ENCODE measurements at places on chromosomes 13 and 19. TPM values are rescaled to one million over a fixed set of nuclear protein-coding genes. Genes with fewer than 3 reads are reported as not detected.

DNA sequence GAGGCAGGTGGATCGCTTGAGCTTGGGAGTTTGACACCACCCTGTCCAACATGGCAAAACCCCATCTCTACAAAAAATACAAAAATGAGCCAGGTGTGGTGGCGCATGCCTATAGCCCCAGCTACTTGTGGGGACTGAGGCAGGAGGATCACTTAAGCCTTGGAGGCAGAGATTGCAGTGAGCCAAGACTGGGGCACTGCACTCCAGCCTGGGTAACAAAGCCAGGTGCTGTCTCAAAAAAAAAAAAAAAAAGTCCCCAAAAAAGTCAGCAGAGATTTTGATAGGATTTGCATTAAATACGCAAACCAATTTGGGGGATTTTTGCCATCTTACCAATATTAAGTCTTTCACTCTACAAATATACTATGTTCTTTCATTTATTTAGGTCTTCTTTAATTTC, 21.7 kb upstream of the RPL21 start:
- no peak for DNase-seq
- no peak overlapping the region for H3K4me3 ChIP-seq
- H3K27me3 ChIP-seq = no peaks in the 10 kb centered on the region
- no peaks in the 10 kb centered on the region for H3K4me1 ChIP-seq

DNA sequence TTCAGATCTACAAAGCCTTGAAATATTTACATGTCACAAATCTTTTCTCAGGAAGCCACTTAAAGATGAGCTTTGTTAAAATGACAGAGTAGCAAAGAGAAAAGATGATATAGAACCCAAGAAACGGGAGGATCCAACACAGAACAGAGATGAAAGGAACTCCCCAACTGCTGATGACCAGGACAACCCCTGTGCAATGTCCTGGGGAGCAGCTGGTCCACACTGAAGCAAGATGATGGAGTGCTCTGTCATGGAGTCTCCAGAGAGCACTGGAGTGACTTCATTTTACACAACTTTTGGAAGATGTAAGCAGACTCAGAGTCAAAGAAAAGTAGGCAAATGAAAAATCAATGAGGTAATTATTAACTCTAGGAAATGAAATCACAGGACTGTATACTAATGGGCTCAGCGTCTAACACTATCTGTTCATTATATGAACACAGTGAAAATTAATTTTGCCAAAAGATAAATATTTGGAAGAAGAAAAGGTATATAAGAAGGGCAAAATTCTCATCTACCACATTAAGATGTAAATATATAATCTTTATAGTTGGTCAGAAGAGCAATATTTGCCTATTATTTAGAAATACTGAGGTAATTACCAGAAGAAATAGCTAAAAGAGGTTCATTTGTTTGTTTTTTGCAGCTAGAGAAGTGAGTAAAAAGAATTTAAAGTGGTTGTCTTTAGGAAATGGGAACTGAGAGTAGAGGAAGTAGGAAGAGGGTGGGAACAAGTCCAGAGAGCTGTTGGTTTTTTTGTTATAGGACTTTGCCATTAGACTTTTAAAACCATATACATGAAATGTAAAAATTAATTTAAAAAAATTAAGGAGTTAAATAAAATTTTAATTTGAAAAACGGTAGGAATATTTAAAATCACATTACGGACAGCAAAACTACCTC, 30.5 kb downstream of the MTRF1 start:
- H3K4me1 ChIP-seq = no peaks in the 10 kb centered on the region
- H3K27me3 ChIP-seq = no peaks in the 10 kb centered on the region
- H3K27ac ChIP-seq = no peak overlapping the region
- no peak overlapping the region for H3K4me3 ChIP-seq
- H3K36me3 ChIP-seq = no peaks in the 10 kb centered on the region

The OR1I1 gene
- total RNA-seq = not detected

- H3K27ac ChIP-seq = no peak overlapping the region
- H3K4me1 ChIP-seq = no peaks in the 10 kb centered on the region
- H3K4me3 ChIP-seq = no peak overlapping the region
- H3K36me3 ChIP-seq = no peaks in the 10 kb centered on the region
- no peaks in the 10 kb centered on the region for H3K27me3 ChIP-seq
Measured at GRCh38 chr19:45826934-45827333, 11.8 kb upstream of the RSPH6A start.

- no peak overlapping the region for H3K27ac ChIP-seq
- no peaks in the 10 kb centered on the region for H3K4me1 ChIP-seq
- no peaks in the 10 kb centered on the region for H3K27me3 ChIP-seq
- H3K4me3 ChIP-seq = no peak overlapping the region
Measured at GRCh38 chr13:43935878-43936277, 56.2 kb downstream of the LACC1 start.

- H3K27ac ChIP-seq = peak overlapping the region; percentile 30
- no peak for DNase-seq
- no peaks in the 10 kb centered on the region for H3K27me3 ChIP-seq
Measured at GRCh38 chr19:47155148-47155547, 24.5 kb downstream of the SAE1 start.

The RNF113B gene
- total RNA-seq = not detected

The CRB3 gene
- total RNA-seq = not detected

The RFX2 gene
- 10.5 TPM for total RNA-seq

The LNX2 gene
- 9.4 TPM for total RNA-seq

The SMIM44 gene
- total RNA-seq = not detected

DNA sequence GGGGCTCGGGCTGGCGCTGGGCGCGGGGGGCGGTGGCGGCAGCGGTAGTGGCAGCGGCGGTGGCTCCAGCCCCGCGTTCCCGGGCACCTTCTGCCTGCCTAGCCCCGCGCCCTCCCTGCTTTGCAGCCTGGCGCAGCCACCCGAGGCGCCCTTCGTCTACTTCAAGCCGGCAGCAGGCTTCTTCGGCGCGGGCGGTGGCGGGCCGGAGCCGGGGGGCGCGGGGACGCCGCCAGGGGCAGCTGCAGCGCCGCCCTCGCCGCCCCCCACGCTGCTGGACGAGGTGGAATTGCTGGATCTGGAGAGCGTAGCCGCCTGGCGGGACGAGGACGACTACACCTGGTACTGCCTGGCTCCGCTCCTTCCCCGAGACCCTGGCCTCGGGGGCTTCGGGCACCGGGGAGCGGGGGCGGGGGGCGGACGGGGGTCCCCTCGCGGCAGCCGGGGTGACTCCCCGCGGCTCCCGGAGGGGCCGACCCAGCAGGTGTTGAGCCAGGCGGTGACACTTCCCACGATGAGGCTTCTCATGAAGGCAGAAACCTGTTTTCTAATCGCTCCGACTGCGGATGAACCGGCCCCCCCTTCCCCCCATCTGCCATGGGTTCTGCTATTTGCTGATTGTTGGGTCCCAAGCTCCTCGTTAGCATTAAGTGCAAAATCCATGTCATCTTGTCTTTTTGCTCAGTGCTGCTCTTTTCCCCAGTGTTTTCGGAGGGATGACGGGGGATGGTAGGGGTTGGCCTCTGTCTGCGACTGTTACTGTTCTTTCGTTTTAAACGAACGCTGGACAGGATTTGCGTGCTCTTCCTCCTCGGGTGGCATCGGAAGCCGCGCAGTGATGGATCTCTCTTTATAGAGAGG, 943 bp downstream of the SLAIN1 start:
- peak overlapping the region; percentile 5 for H3K27ac ChIP-seq
- no peaks in the 10 kb centered on the region for H3K4me1 ChIP-seq
- peak overlapping the region; percentile 56 for H3K4me3 ChIP-seq
- no peaks in the 10 kb centered on the region for H3K27me3 ChIP-seq
- H3K36me3 ChIP-seq = no peaks in the 10 kb centered on the region

- no peaks in the 10 kb centered on the region for H3K36me3 ChIP-seq
- H3K4me3 ChIP-seq = no peak overlapping the region
- H3K27me3 ChIP-seq = no peaks in the 10 kb centered on the region
- no peak overlapping the region for H3K27ac ChIP-seq
- H3K4me1 ChIP-seq = no peaks in the 10 kb centered on the region
Measured at GRCh38 chr13:111392486-111392885, 72.0 kb downstream of the TEX29 start.

GRCh38 chr19:15444505-15445226, 5.1 kb downstream of the WIZ start:
- H3K4me3 ChIP-seq = no peak overlapping the region
- no peak overlapping the region for H3K27ac ChIP-seq
- no peaks in the 10 kb centered on the region for H3K27me3 ChIP-seq
- no peak for DNase-seq
- no peaks in the 10 kb centered on the region for H3K4me1 ChIP-seq

GRCh38 chr19:37914908-37915307, 7.9 kb downstream of the SIPA1L3 start:
- no peaks in the 10 kb centered on the region for H3K27me3 ChIP-seq
- no peaks in the 10 kb centered on the region for H3K4me1 ChIP-seq
- H3K36me3 ChIP-seq = no peaks in the 10 kb centered on the region
- no peak for DNase-seq

DNA sequence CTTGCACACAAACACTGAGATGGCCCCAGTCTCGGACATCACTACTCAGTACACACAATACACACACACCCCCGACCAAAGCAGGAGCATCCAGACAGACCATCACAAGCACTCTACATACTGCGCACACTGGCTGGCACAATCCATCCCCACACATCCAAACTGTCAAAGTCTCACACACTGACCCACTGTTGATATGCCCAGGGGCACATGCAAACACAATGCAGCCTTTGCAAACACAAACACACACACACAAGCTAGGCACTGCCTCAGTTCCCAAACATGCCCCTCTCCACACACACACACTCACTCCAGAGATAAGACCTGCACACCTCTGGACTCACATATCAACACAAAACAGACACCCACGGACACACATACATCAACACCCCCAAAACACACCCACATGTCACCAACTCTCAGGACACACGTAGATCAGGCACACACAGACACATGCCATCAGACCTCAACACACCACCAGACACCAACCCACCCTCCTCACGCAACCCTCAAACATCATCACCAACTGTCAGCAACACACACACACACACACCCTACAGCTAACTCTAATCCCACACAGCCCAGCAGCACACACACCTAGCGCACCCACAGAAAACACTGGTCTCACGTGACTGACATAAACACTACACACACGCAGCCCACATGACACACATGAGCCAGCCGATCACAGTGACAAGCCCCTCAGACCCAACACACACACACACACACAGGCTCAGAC, 1.9 kb downstream of the BBC3 start:
- peak; percentile 40 for DNase-seq
- H3K4me1 ChIP-seq = no peaks in the 10 kb centered on the region
- no peaks in the 10 kb centered on the region for H3K36me3 ChIP-seq
- H3K27ac ChIP-seq = peak overlapping the region; percentile 99
- H3K4me3 ChIP-seq = peak overlapping the region; percentile 100

DNA sequence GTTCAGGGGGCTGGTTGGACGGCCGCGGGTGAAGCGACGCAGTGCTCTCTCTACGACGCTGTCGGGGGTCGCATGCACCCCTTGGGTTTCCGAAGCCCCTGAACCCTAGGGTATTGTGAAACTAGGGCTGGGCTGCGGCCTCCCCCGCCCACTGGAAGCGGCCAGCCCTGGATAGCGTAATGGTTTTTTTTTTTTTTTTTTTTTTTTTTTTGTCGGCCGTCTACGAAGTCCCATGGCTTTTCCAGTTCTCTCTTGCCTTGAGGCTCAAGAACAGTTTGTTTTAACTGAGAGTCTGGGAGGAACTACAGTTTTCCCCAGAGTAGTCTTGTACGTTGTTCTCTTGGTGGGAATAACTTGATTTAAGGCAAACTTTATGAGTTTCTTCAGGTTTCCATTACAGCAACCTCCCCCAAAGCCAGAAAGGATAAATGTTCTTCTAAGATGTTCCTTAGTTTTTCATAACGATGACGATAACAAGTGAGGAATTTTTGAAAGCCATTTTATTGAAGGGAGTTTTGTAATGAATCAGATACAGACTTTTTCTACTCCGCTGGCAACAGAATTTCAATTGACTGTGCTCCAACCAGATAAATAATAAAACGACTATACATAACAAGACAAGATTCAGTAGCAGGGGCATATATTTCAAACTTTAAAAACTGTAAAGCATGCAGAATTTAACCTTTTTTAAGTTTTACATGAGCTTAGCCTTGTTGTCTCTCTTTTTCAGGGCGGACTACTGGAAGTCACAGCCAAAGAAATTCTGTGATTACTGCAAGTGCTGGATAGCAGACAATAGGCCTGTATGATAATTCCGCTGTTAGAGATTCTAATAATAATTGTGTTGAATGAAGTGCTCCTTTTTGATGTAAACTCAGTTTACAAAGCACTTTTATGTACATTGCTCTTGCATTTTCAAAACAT, 867 bp downstream of the WBP4 start:
- peak overlapping the region; percentile 98 for H3K4me3 ChIP-seq
- no peaks in the 10 kb centered on the region for H3K36me3 ChIP-seq
- no peaks in the 10 kb centered on the region for H3K27me3 ChIP-seq

DNA sequence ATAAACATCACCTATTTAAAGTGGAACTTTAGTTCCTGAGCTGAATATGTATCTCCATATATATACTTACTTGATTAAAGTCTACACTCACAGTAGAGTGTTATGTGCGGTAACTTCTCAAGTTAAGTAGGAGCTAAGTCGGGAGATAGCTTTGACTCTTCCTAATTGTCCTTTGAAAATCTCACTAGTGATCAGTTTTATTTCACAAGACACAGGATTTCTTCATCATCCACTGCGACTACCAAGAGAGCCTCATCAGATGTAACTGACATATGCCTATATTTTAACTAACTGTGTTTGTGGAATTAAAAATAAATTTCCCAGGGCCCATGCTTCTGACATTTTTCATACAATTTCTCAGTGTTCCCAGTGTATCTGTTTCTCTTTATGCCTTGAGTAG, 1664.0 kb downstream of the EFNB2 start:
- no peak overlapping the region for H3K4me3 ChIP-seq
- H3K27me3 ChIP-seq = no peaks in the 10 kb centered on the region
- H3K4me1 ChIP-seq = no peaks in the 10 kb centered on the region
- no peaks in the 10 kb centered on the region for H3K36me3 ChIP-seq
- no peak for DNase-seq

GRCh38 chr13:65763811-65764210, 1466.3 kb downstream of the PCDH9 start:
- no peak for DNase-seq
- no peak overlapping the region for H3K27ac ChIP-seq
- H3K27me3 ChIP-seq = no peaks in the 10 kb centered on the region
- H3K4me1 ChIP-seq = no peaks in the 10 kb centered on the region
- no peaks in the 10 kb centered on the region for H3K36me3 ChIP-seq

The KLK11 gene
- 2.0 TPM for total RNA-seq

GRCh38 chr19:34474233-34474989, 7.1 kb upstream of the WTIP start:
- H3K4me3 ChIP-seq = no peak overlapping the region
- no peak for DNase-seq
- H3K4me1 ChIP-seq = no peaks in the 10 kb centered on the region
- H3K36me3 ChIP-seq = no peaks in the 10 kb centered on the region

DNA sequence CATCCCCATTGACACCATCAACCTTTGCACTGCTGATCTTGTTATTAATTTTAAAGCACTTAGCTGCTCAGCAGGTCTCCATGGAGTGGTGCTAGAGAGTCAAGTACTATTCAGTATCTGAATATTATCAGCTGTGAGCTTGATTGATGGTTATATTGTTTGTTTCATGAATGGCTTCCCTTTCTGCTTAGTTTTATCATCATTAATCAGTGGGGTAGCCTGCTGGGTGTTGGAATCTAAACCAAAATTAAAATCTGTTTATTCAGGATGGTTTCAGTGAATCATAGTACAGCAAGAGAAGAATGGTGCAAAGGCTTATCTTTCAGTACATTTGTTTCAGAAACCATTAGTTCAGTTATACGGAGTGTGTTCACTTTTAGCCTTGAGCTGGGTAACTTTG, 42.5 kb upstream of the SCEL start:
- H3K27ac ChIP-seq = no peak overlapping the region
- no peaks in the 10 kb centered on the region for H3K27me3 ChIP-seq
- H3K36me3 ChIP-seq = no peaks in the 10 kb centered on the region
- H3K4me1 ChIP-seq = no peaks in the 10 kb centered on the region
- no peak overlapping the region for H3K4me3 ChIP-seq

The TEX26 gene
- not detected for total RNA-seq
